ENCODE measurements at places on chromosomes 7 and 10. TPM values are rescaled to one million over a fixed set of nuclear protein-coding genes. Genes with fewer than 3 reads are reported as not detected.
A peak's percentile ranks its signal among the peaks of the same experiment; 100 is the strongest.

GRCh38 chr10:4440260-4440659 is 385.7 kb upstream of the AKR1E2 start:
- DNase-seq, result no peak

- DNase-seq, result no peak
Measured at GRCh38 chr10:2897619-2898508, 169.5 kb upstream of the PFKP start.

DNA sequence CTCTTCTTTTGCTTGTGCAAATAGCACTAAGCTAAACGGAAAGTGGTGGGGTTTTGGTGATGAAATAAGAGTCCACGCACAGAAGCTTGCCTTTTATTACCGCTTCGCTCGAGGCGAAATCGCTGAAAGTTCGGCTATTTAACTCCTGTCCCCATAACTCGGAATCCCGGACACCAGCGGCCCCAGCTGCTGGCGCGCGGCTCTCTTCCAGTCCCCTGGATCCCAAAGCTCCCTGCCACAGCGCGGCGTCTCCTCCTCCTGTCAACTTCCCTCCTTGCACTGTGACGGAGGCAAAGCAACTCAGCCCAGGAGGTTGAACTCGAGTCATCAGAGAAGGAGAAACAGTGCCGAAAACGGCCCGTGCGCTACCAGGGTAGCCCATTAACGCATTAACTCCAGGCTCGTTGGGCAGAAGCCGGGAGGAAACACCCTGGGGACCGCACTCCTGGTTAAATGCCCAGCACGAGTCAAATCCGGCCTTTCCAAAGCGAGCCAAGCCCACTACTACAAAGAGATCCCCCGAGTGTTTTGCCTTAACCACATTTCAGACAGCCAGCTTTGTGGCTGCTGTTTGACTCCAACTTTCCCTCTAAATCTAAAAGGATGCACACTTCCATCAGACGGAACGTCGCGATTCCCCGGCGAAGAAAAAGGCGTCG is 1.3 kb downstream of the SEMA3D start:
- peak; percentile 58 for DNase-seq

SEC31B gene
- 8.8 TPM for polyA plus RNA-seq

DNA sequence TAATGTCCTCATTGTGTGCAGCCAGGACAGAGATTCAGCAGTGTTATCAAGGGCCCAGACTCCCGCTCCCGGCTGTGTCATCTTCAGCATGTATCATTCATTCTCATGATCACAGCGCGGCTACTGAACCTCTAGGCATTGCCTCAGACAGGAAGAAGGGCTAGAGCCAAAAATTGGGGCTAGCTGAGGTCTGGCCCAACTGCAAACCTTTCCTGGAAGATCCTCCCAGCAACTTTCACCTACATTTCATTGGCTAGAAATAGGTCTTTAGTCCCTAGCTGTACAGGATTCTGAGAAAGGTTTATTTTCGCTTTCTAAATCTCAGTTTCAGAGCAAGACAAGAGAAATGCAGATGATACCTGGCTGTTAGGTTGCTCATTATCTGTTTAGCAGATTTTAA is 81.9 kb downstream of the CREM start:
- DNase-seq, result no peak

GRCh38 chr10:124594240-124594639 is 132.6 kb downstream of the LHPP start:
- DNase-seq, result no peak

GRCh38 chr7:112985377-112985987 is 101.1 kb downstream of the GPR85 start:
- no peak for DNase-seq

LIPN gene
- polyA plus RNA-seq, result not detected

DNA sequence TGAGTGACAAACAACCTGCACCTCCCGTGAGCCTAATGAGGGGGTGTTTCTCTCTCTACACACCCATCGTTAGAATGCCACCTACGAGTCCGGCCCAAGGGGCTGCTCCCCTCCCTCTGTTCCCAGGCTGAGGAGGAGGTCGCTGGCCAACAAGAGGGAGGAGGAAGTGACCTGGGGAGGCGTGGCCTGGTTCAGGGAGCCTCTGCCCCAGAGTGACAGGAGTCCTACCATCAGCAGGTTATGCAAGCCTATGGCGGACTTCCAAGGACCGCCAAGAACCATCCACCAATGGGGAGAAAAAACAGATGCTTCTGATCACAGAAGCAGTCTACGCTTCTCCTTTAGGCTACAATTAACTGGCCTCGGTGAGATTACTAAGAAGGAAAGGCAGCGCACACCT is 12.3 kb upstream of the EGFR start:
- DNase-seq, result no peak

PRKCQ gene
- polyA plus RNA-seq, result 0.18 TPM

GRCh38 chr10:131474416-131474815 is 162.9 kb upstream of the TCERG1L start:
- no peak for DNase-seq

CLEC2L gene
- not detected for polyA plus RNA-seq

DNA sequence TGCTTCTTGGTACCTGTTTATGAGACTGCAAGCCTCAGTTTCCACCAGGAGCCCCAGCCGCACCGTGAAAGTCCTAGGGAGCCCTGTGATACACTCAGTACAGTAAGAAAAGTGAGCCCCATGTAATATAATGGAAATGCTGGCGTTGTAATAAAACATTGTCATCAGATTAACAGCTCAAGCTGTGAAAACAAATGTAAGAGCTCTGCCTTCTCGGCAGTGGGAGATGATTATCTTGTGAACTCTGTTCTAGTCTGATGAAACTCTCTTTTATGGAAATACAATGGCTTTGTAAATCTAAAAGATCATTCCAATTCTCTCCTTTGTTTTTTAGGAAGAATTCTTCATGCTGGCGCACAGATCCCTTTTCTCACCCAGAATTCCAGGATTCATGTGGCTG is 299.9 kb downstream of the ABCA13 start:
- DNase-seq, result no peak

- peak; percentile 45 for DNase-seq
Measured at GRCh38 chr10:5293691-5294550, 70.8 kb upstream of the UCN3 start.

DNA sequence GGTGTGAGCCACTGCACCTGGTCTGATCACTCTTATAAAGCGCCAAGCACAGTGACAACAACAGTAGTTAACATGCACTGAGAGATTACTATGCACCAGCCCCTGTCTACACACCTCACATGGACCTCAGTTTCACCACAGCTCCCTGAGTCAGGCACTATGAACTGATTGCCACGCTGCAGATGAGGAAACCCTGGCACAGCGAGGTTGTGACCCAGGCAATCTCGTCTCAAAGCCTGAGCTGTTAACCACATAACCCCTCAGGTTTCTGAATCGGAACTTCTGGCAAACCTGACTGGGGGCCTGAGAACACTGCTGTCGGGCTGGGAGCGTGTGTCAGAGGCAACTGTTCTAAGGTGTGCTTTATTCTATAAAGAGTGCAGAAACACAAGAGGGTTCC is 150.8 kb downstream of the RNF216 start:
- DNase-seq, result no peak

DNA sequence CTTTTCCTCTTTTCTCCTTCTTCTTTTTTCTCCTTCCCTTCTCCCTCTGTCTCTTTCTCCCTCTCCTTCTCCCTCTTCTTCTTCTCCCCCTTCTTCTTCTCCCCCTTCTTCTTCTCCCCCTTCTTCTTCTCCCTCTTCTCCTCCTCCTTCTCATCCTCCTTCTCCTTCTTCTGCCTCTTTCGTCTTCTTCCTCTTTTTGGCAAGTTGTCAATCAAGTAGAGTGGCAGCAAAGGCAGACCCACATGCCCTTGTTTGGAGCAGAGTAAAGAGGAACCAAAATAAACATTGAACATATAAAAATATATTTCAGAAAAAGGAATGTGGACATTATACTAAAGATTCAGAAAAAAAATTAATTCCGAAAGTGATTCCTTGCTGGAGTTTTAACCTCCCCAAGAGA is 59.6 kb upstream of the ZNF33B start:
- no peak for DNase-seq

CYP2C8 gene
- 0.02 TPM for polyA plus RNA-seq

DNA sequence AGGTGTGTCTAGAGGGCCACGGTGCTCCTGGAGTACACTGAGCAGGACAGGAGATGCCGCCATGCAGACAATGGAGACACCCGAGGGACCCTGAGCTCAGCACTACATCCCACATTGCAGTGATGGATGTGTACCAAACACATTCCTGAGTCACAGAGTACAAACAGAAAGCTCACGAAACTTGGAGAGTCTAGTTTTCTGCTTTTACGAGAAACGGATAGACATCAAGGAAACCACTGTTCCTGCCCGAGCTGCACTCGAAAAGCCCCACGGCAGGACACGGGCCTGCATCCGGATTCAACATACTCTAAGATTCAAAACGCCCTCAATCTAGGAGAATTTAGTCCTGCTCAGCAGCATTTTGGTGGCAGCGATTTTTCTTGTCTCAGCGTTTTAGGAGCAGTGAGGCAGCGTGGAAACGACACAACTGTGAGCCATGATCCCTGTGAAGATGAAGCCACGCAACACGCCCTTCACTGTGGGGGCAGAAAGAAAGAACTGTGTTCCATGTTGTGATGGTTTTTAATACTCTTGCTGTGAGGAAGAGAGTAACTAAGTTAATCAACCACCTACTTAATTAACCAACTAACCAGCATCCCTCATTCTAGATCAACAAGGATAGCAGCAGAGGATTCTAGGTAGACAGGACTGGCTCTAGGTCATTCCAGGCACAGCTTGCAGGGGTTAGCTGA is 3.2 kb downstream of the TNS3 start:
- DNase-seq, result no peak

DNA sequence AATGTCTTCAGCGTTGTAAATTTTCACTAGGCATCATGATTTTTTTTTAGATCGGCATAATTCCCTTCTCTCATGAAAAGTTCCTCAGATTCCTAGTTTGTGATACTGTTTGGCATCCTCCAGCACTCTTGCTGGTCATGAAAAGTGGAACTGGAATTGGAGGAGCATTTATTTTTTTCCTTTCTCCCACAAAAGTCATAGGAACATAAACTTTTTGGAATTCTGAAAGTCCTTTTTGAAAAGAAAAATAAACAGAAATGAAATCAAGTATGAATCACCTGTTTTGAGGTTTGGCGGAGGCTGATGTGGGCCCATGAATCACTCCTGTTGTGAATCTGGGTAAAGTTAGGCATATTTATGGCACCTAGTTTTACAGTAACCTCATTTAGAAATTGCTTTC is 17.7 kb downstream of the CACNB2 start:
- DNase-seq, result no peak

- DNase-seq, result no peak
Measured at GRCh38 chr7:135791543-135792362, 43.1 kb upstream of the FAM180A start.

DHTKD1 gene
- 24.2 TPM for polyA plus RNA-seq

AKR1C3 gene
- 0.70 TPM for polyA plus RNA-seq

HK1 gene
- 32.0 TPM for polyA plus RNA-seq

CDK14 gene
- polyA plus RNA-seq, result 13.9 TPM

- DNase-seq, result no peak
Measured at GRCh38 chr10:128861018-128861901, 605.8 kb upstream of the MGMT start.

LRRC18 gene
- not detected for polyA plus RNA-seq

GRCh38 chr10:69800665-69801064 is 1.0 kb upstream of the COL13A1 start:
- DNase-seq, result no peak

GRCh38 chr10:79068203-79068561 is 584 bp upstream of the ZMIZ1 start:
- no peak for DNase-seq

KLF14 gene
- not detected for polyA plus RNA-seq

DNA sequence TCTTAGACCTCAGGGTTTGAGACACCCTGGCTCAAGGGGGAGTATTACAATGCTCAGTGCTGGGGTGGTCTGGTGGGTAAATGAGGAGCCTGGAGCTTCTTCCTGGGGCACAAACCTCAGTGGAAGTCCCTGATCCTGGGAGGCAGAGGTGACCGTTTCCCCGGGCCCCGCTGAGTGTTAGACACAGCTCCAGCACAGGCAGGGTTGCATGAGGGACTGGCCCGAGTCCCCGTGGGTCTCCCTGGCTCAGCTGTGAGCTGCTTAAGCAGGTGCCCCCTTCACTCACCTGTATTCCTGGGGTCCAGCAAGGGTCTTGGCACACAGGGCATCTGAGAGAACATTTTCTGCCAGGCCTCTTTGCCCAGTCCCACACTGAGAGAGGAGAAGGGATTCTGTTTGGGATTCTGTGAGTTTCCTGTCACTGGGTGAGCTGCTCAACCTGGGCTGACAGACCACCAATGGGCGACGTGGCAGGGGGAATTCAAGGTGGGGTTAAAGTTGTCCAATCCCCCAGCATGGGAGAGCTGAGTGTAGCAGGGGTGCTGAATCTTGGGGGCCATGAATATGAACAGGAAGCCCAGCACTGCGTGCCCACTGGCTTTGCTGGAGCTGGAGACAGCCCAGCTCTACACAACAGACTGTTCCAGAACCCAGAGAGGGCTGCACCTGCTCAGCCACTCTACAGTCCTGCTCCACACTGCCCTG is 29.9 kb downstream of the DDIT4 start:
- DNase-seq, result no peak

- DNase-seq, result no peak
Measured at GRCh38 chr7:92767437-92767836, 68.9 kb downstream of the CDK6 start.

DNA sequence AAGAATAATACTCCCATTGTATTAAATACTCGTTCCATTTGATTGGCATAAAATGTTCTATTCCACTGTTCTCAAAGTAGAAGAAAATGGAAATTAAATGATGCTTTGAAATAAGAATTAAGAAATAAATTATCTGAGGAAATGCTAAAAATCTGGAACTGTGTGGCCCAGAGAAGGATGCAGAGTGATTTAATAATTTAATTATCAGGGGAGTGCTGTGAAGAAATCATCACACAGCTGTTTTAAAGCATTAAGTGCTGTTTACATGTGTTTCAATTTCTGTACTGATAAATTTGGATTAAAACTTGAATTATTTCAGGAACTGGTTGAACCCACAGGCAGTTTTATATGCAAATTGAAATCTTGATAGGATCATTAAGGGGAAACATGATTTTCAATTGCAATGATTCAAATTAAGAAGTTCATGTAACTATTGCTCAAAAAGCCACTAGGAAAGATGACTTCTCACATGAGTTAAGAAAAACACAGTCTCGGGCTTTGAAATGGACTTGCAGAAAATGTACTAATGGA is 56.3 kb downstream of the COL28A1 start:
- no peak for DNase-seq

GRCh38 chr7:1666823-1667565 is 3.1 kb upstream of the ELFN1 start:
- DNase-seq, result peak; percentile 86
